ENCODE measurements at places on chromosomes 2 and 18.

DNA sequence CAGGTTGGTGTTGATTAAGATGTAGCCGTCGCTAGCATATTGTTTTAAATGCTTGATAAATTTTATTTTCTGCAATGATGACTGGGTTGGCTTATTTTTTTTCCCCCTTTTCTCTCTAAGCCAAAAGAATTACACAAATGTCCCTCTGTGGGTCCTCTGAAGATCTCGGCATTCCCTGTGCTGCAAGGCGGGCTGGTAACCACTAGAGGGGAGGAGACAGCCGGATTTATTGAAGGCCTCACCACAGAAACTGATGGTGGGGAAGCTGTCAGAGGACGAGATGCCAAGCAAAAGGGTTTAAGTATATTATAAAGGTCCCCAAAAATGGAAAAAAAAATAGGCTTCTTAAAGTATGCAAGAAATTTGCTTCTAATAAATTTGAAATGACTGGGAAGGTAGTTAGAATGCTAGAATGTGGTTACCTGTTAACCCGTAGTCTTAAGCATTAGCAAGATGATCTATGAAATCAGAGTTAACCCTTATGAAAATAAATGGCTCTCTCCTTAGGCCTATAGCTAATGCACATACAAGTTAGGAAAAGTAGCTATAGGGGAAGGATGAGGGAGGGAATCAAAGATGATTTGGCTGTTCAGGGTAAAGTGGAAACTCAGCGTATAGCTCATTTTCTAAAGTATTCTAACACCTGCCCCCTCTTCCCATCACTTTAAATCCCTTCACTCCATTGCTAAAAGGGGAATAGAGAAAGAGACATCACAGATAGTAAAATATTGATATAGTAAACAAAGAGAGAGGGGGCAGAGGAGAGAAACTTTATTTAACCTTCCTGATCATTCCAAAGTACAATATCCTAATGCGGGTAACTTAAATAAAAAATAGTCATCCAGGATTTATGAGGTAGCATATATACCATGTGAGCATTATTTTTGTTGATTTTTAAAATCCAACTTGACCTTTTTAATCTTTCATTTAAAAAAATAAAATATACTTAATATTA, 894.5 kb upstream of the POU3F3 start:
- DNase-seq, result no peak

DNA sequence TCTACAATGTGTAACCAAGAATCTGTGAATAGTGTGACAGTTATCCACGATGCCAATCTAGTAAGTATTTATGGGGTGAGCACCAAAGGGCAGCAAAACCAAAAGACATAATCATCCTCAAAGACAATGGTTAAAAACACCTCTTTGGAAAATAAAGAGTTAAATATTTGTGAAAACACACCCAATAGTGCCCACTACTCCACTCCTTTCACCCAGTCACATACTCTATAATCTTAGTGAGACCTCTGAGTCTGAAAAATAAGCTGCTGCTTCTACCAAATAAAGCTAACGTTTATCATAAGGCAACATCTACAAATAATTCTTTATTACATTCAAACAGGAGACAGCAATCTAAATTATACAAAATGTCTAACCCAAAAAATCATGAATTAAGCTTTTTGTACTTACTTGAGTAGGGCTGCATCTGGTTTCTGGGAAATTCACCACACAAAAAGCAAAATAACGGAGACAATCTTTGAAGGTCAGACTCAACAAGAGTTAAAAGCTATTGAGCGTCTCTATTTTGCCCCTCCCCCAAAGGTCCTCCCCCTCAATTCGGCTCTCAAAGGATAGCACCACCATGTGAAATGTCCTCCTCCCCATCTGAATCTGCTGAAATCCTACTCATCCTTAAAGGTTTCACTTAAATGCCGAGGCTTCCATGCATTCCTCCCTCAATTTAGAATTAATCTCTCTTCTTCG, 2.0 kb downstream of the RAPH1 start:
- no peak for DNase-seq

- no peak for DNase-seq
Measured at GRCh38 chr2:203603456-203604389, 68.6 kb upstream of the RAPH1 start.

- DNase-seq, result no peak
Measured at GRCh38 chr2:33804155-33804554, 205.1 kb upstream of the FAM98A start.

All from ovary (tissue), 10 donors.